ENCODE measurements at places on chromosomes 11 and 22.

DNA sequence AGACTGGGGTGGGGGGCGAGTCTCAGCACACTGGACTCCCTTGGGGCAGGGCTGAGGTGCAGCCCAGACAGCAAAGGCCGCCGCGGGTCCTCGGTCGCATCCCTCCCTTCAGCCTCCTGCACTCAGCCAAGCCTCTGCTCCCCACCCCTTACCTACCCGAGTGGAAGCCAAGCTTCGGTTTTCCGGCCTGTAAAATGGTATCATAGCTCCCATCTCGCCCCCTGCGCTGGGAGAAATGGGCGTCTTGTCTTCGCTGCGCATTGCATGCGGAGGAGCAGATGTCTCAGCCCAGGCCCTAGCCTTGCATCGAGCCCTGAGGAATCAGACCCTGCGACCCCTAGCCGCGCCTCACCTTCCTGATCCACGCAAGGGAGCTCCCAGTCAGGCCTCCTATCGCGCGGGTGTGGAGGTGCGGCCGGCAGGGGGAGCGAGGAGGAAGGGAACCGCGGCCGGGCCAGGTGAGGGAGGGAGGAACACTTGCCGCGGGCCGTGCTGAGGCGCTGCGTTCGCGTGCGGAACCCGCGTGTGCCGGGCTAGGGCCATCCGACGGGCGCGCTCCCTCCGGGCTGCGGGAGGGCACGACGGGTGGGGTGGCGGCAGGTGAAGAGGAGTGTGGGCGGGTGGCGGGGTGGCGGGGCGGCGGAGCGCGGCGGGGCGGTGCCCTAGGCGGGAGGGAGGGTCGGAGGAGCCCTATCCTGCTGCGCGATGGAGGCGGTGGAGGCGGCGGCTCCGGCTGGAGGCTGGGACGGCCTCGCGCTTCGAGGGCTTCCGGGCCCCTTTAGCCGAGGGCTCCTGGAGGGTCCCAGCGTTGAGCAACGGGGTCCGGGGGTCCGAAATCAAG is 4.1 kb upstream of the TBX1 start:
- peaks cover 84% of the 10 kb centered on the region for H3K27me3 ChIP-seq
- H3K36me3 ChIP-seq = no peaks in the 10 kb centered on the region
- H3K27ac ChIP-seq = no peak overlapping the region
- H3K4me1 ChIP-seq = peaks cover 39% of the 10 kb centered on the region
- H3K4me3 ChIP-seq = no peak overlapping the region

- no peak overlapping the region for H3K4me3 ChIP-seq
- H3K27me3 ChIP-seq = no peaks in the 10 kb centered on the region
- H3K36me3 ChIP-seq = peaks cover 40% of the 10 kb centered on the region
- no peak overlapping the region for H3K27ac ChIP-seq
- peaks cover 17% of the 10 kb centered on the region for H3K4me1 ChIP-seq
- DNase-seq = peak; percentile 69
These were observed 19.3 kb upstream of the FXYD2 start for GRCh38 chr11:117843666-117844484.

DNA sequence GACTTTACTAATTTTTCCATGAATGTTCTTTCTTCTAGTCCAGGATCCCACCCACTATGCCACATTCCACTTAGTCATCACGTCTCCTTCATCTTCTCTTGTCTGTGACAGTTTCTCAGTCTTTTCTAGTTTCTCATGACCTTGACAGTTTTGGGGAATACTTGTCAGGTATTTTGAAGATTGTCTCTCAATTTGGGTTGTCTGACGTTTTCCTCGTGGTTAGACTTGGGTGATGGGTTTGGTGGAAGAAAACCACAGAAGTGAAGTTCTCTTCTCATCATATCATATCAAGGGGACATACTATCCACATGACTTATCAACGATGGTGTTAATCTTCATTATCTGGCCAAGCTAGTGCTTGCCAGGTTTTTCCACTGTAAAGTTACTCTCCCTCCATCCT is 102.4 kb downstream of the LRRC32 start:
- H3K4me1 ChIP-seq = no peaks in the 10 kb centered on the region
- no peaks in the 10 kb centered on the region for H3K36me3 ChIP-seq
- no peak overlapping the region for H3K27ac ChIP-seq
- H3K4me3 ChIP-seq = no peak overlapping the region
- DNase-seq = no peak

DNA sequence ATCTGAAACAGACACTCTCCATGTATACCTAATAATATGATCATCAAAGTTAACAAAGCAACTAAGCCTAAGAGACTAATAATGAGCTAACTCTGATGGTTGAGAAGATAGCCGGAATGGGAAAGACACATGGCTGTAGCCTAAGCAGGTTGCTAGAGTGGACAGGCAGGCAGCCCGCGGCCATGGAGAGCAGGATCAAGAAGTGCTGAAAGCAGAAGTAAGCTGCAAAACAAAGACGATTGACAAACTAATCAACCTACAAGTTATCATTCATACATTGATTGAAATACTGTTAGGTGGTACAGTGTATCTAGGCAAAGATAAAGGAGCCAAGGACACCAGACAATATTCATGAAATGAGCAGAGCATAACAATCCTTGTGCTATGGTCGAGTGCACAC is 29.3 kb downstream of the SLN start:
- peaks cover 3% of the 10 kb centered on the region for H3K4me1 ChIP-seq
- no peaks in the 10 kb centered on the region for H3K36me3 ChIP-seq
- DNase-seq = no peak

GRCh38 chr11:1415631-1416030 is 25.9 kb downstream of the BRSK2 start:
- peaks cover 53% of the 10 kb centered on the region for H3K36me3 ChIP-seq
- no peaks in the 10 kb centered on the region for H3K27me3 ChIP-seq
- peaks cover 30% of the 10 kb centered on the region for H3K4me1 ChIP-seq
- no peak overlapping the region for H3K4me3 ChIP-seq
- no peak overlapping the region for H3K27ac ChIP-seq

GRCh38 chr11:126354631-126355323 is 709 bp upstream of the ST3GAL4 start:
- H3K27ac ChIP-seq = peak overlapping the region; percentile 90
- no peaks in the 10 kb centered on the region for H3K27me3 ChIP-seq
- H3K4me1 ChIP-seq = peaks cover 56% of the 10 kb centered on the region
- H3K4me3 ChIP-seq = peak overlapping the region; percentile 86

DNA sequence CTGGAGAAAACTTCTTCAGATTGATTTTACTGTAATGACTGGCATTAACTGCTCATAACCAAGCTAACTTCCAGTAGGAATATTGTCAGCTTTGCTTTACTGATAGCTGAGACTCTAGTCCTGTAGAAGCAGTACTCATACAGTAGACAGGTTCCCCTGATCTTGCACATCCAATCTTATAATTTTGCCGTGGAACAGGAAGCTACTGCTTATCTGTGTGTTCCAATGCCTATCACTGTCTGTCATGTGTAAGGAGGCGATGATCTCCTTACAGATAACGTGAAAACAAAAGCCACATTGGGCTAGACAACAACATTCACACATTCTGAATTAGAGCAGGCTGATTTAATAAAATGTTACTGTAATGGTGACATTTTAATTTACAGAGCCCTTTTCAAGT is 13.2 kb downstream of the HSD17B12 start:
- H3K4me3 ChIP-seq = no peak overlapping the region
- no peaks in the 10 kb centered on the region for H3K27me3 ChIP-seq
- no peaks in the 10 kb centered on the region for H3K4me1 ChIP-seq
- H3K27ac ChIP-seq = no peak overlapping the region
- no peak for DNase-seq
- H3K36me3 ChIP-seq = no peaks in the 10 kb centered on the region

- no peaks in the 10 kb centered on the region for H3K27me3 ChIP-seq
- no peak overlapping the region for H3K27ac ChIP-seq
- no peak for DNase-seq
- no peak overlapping the region for H3K4me3 ChIP-seq
These were observed 26.5 kb upstream of the SOX6 start for GRCh38 chr11:16382638-16383380.

GRCh38 chr11:74325649-74326645 is 14.5 kb upstream of the P4HA3 start:
- peaks cover 4% of the 10 kb centered on the region for H3K36me3 ChIP-seq
- peak; percentile 46 for DNase-seq
- no peak overlapping the region for H3K4me3 ChIP-seq

GRCh38 chr11:118648291-118648690 is 31.2 kb downstream of the TREH start:
- DNase-seq = no peak
- H3K4me1 ChIP-seq = peaks cover 18% of the 10 kb centered on the region
- no peak overlapping the region for H3K27ac ChIP-seq
- no peaks in the 10 kb centered on the region for H3K27me3 ChIP-seq
- H3K4me3 ChIP-seq = no peak overlapping the region

GRCh38 chr11:112121981-112122615 is 35.4 kb downstream of the SDHD start:
- no peak for DNase-seq
- H3K4me3 ChIP-seq = no peak overlapping the region
- no peaks in the 10 kb centered on the region for H3K36me3 ChIP-seq
- no peak overlapping the region for H3K27ac ChIP-seq

DNA sequence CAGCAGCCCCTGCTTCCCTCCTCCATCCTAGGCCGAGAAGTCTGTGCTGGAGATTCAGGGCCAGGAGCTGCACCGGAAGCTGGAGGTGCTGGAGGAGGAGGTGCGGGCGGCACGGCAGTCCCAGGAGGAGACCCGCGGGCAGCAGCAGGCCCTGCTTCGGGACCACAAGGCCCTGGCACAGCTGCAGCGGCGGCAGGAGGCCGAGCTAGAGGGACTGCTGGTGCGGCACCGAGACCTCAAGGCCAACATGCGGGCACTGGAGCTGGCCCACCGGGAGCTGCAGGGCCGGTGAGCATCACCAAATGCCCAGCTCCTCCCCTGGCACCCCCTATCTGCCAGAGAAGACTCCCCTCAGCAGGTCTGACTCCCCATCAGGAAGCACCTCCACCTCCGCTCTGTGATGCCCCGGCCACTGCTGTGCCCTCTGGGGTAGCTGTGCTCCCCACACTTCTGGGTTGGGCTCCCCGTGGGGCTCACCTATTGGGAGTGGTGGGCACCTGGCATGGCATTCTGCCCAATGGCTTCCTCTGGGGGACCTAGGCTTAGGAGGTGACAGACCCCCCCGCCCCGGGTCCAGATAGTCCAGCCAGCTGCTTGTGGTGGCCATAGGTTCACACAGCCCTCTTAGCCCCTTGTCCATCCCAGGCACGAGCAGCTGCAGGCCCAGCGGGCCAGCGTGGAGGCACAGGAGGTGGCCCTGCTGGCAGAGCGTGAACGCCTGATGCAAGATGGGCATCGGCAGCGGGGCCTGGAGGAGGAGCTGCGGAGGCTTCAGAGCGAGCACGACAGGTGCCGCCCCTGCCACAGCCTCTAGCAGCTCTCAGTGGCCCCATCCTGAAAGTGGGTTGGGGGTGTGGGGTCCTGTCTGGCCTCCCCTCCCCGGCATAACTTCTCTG is 6.6 kb upstream of the RPS6KA4 start:
- no peaks in the 10 kb centered on the region for H3K27me3 ChIP-seq
- peaks cover 38% of the 10 kb centered on the region for H3K4me1 ChIP-seq
- no peak for DNase-seq
- H3K4me3 ChIP-seq = no peak overlapping the region

GRCh38 chr11:71787098-71787823 is 45.7 kb upstream of the DEFB108B start:
- H3K4me1 ChIP-seq = peaks cover 18% of the 10 kb centered on the region
- peak overlapping the region; percentile 92 for H3K27ac ChIP-seq
- DNase-seq = peak; percentile 95
- H3K27me3 ChIP-seq = no peaks in the 10 kb centered on the region
- peaks cover 3% of the 10 kb centered on the region for H3K36me3 ChIP-seq

GRCh38 chr11:128890216-128890542 is 977 bp upstream of the KCNJ5 start:
- peak overlapping the region; percentile 53 for H3K4me3 ChIP-seq
- no peak overlapping the region for H3K27ac ChIP-seq
- no peak for DNase-seq

GRCh38 chr11:133947321-133947756 is 9.4 kb downstream of the IGSF9B start:
- peak; percentile 81 for DNase-seq
- H3K27ac ChIP-seq = peak overlapping the region; percentile 75
- peaks cover 92% of the 10 kb centered on the region for H3K4me1 ChIP-seq
- H3K36me3 ChIP-seq = peaks cover 69% of the 10 kb centered on the region

DNA sequence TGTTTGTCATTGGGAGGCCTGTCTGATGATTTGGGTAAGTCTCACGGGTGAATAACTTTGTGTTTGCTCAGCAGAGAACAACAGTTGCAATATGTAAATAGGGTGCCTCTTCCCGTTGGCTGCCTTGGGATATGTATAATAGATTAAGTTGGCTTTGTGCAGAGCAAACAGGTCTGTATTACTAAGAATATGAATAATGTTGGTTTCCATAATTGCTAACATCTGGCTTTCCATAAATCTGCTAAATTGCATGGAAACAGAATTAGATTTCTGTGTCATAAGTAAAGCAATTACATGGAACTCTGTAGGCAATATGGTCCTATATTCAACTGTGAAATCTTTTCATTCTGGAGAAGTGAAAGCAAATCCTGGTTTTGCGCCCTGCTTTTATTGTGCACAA is 636.0 kb upstream of the ANO5 start:
- no peaks in the 10 kb centered on the region for H3K36me3 ChIP-seq
- no peak overlapping the region for H3K27ac ChIP-seq
- peak; percentile 7 for DNase-seq

- peak; percentile 67 for DNase-seq
- peak overlapping the region; percentile 80 for H3K27ac ChIP-seq
- peaks cover 4% of the 10 kb centered on the region for H3K4me1 ChIP-seq
- peak overlapping the region; percentile 89 for H3K4me3 ChIP-seq
These were observed 711 bp downstream of the FDX1 start for GRCh38 chr11:110430267-110431050.

DNA sequence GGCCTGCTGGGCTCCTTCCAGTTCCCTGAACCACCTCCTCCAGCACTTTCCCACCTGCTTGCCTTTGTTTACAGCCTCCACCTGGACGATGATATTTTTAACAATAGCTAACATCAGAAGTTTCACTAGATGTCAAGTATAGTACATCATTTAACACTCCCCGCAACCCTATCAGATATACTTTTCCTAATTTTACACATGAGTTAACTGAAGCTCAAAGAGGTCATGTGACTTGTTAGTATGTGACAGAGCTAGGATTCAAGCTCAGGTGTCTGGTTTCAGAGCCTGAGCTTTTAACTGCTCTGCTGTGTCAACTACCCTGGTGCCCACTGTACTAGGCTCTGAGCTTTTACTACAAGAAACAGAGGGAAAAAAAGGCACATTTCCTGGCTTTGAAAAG is 14.3 kb upstream of the HPX start:
- H3K27me3 ChIP-seq = no peaks in the 10 kb centered on the region
- no peaks in the 10 kb centered on the region for H3K4me1 ChIP-seq
- H3K36me3 ChIP-seq = peaks cover 73% of the 10 kb centered on the region
- no peak overlapping the region for H3K4me3 ChIP-seq
- H3K27ac ChIP-seq = no peak overlapping the region

DNA sequence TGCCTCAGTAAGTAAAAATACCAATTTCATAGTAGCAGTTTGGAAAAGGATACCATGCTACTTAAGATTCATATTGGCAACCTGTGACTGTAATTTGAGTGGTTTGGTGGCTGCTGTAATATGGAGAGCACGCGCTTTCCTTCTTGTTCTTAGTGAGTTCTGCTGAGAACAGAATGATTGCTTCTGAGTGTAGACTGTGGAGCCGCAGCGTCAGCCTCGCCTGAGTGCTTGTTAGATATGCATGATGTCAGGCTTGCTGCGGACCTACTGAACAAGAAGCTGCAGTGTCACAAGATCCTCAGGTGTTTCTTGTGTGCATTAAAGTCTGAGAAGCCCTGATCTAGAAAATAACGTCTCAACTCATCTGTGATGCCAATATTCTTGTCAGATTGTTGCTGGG is 143.2 kb downstream of the ARHGAP42 start:
- DNase-seq = no peak
- H3K27me3 ChIP-seq = no peaks in the 10 kb centered on the region
- no peaks in the 10 kb centered on the region for H3K36me3 ChIP-seq
- no peak overlapping the region for H3K27ac ChIP-seq
- peaks cover 6% of the 10 kb centered on the region for H3K4me1 ChIP-seq

Data from spinal cord (tissue), 10 donors.